ENCODE measurements at places on chromosomes 16 and 17.

DNA sequence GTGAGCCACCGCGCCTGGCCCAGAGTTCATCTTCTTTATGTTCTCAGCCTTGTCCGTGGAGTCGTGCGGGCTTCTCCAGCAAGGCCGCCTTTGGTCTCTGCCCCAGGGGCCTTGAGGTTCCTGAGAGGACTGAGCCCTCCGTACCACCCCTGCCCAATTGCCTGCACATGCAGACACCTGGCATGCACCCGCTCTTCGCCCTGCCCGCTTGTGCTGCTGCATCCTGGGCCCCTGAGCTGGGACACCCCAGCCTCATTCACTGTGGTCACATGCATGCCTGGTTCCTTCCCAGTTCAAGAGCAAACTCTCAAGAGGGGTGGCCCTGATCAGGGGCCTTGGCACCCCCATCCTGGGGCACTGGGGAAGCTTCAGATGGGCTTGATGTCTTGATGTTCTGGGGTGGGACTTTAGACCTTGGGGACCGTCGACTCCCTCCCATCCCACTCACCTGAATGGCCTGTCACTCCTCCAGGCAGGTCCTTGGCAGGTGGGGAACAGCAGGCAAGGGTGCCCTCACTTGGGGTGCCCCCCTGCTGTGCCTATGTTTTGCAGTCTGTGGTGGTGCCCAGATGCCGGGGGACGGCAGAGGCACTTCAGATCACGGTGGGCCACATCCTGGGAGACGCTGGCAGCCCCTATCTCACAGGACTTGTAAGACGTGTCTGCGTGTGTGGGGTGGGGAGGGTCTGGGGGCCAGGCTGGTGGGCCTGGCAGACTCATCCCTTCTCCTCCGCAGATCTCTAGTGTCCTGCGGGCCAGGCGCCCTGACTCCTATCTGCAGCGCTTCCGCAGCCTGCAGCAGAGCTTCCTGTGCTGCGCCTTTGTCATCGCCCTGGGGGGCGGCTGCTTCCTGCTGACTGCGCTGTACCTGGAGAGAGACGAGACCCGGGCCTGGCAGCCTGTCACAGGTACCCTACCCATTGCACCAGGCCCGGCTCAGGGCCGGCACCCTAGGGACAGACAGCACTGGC, 12.7 kb upstream of the SPNS2 start:
- no peak for DNase-seq

DNA sequence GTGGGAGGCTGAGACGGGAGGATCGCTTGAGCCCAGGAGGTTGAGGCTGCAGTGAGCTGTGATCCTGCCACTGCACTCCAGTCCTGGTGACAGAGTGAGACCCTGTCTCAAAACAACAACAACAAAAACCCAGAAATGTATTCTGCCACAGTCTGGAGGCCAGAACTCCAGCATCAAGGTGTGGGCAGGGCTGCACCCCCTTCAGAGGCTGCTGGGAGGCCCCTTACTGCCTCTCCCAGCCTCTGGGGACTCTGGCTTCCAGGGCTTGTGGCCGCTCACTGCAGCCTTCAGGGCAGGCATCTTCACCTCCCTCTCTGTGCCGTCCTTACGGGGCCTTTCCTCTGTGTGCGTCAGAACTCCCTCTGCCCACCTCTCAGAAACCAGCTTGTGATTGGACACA, 209.4 kb upstream of the GSE1 start:
- no peak for DNase-seq

DNA sequence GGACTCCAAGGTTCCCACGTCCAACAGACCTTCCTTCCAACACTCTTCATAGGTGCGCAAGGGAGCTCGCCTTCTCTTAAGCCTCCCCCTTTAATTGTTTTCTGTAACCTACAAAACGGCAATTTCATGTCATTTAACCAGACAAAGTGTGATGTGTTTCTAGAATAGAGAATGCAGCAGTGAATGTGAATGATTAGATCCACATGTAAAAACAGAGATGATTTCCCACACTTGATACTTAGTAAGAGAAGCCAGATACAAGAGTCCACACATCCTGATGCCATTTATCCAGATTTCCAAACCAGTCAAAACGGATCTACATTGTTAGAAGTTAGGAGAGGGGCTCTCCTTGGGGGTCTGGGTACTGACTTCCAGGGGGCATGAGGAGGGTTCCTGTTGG, 89.3 kb downstream of the IRF8 start:
- no peak for DNase-seq

DNA sequence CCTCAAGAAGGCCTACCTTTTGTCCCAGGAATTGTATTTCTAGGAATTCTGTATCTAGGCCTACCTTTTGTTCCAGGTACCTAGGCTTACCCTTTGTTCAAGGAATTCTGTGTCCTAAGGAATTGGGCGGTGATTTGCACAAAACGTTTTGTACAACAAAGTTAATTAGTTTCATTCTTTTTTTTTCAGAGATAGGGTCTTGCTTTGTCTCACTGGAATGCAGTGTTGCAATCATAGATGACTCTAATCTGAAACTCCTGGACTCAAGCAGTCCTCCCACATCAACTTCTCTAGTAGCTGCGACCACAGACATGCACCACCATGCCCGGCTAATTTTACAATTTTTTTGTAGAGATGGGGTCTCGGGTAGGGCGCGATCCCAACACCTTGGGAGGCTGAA, 7.0 kb downstream of the CDR2L start:
- DNase-seq, result peak; percentile 64

DNA sequence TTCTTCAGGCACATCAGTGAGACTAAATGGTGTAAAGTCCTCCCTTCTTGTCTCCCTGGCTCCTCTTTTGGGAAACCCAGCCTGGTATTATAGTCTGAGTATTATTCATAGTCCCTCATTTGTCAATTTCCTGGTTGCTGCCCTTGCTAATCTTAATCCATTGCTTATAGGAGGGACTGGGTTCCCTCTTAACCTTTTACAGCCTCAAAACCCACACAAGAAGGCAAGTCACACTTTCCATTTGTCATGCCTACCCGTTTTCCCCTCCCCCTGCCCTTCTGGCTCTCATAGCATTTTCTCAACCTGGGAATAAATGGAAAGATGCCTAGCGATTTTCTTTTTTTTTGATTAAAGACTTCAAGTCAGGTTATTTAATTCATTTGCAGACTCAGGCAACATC, 124.8 kb downstream of the MAP2K6 start:
- no peak for DNase-seq

GRCh38 chr16:84361546-84361945, 6.8 kb upstream of the ATP2C2 start:
- no peak for DNase-seq

GRCh38 chr17:66524877-66525276, 222.5 kb downstream of the PRKCA start:
- no peak for DNase-seq

- DNase-seq, result peak; percentile 61
Observed at GRCh38 chr17:81428948-81429774, 33.9 kb downstream of the BAHCC1 start.

- no peak for DNase-seq
Observed at GRCh38 chr16:49632086-49632794, 223.7 kb downstream of the ZNF423 start.

- no peak for DNase-seq
Observed at GRCh38 chr16:73289232-73289631, 241.3 kb upstream of the ZFHX3 start.

- no peak for DNase-seq
Observed at GRCh38 chr17:45902892-45903346, 8.6 kb downstream of the MAPT start.

Data from fibroblast of mammary gland (primary cell).